ENCODE measurements at places on chromosomes 12 and 14.

DNA sequence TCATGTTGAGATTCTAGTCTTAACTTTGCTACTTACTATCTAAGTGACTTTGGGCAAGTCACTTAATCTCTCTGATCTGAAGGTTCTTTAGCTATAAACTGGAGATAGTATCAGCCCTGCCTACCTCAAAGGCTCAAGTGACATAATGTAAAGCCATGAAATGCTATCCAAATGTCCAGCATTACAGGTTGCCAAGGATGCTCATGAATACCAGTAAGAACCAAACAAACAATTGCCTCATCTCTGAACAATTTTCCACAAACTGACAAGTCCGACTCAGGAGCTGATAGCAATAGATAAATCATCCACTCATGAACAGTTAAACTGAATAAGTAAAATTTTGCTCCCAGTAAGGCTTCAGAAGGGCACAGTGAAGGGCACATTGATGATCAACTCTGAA is 51.5 kb downstream of the LMNTD1 start:
- DNase-seq, result no peak

DNA sequence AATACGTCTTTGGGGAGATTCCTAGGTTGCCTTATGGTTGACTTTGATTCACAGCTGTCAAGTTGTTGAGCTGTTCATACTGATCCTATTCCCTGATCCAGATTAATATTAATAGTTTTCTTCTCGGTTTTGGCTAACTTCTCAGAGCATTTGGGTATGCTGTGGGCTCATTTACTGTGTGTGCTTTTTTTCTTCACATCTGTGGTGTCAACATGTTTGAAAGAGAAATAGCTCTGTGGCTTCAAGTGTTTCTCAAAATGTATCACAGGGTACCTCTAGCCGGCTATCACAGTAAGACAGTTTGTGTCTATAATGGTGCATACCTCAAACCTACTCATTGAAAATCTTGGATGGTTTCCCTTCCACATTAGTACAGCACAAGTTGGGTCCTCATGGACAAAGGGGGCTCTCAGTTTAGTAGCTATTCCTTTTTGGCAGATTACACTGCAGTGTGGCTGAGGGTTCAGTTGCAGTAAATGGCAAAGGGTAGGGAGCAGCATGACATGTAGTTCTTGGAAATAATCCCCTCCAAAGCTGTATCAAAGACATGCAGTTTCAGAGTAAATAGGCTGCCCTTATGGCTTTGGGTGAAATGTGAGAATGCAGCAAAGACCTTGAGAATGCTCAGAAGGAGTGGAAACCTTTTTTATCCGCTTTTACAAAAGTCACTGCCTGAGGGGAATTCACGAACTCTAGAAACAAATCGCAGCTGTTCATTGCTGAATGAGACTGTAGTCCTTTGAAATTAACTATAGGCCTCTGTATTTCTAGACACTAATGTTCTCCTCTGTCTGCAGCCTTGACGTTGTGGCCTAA is 102.4 kb upstream of the ATF1 start:
- no peak for DNase-seq

GRCh38 chr14:93320489-93320888 is 12.3 kb downstream of the BTBD7 start:
- DNase-seq, result no peak

GRCh38 chr14:33070475-33070874 is 131.8 kb downstream of the NPAS3 start:
- no peak for DNase-seq

- peak; percentile 67 for DNase-seq
Observed at GRCh38 chr14:89304972-89305703, 111.9 kb downstream of the FOXN3 start.

DNA sequence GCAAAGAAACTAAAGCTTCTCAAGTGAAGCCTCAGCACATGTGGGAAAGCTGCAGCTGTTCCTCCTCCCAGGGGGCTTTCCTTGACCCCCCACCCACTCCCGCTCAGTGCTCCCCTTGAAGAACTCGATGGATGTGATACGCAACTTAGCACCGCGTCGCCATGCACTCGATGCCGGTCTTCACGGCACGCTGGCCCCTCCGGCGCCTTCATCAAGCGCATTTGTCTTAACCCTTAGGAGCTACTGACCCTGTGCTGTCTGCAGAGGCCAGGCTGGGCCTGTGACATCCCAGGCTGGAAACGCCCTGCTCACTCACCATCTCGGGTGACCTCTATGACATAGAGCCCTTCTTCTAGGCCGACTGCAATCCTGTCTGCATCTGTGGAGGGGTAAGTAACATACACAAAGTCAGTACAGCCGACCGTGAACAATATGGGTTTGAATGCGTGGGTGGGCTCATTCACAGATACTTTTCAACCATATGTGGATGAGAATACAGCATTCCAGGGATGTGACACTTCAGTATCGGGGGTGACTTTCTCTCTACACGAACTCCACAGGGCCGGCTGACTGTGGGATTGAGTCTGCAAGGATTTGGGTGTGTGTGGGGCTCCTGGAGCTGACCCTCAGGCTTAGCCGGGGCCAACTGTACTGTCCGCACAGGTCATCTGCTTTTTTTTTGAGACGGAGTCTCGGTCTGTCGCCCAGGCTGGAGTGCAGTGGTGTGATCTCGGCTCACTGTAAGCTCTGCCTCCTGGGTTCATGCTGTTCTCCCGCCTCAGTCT is 23.1 kb downstream of the AMN start:
- DNase-seq, result no peak

GRCh38 chr12:64937452-64937851 is 113.0 kb downstream of the TBC1D30 start:
- no peak for DNase-seq

GRCh38 chr12:92529944-92530343 is 172.8 kb upstream of the PLEKHG7 start:
- no peak for DNase-seq

DNA sequence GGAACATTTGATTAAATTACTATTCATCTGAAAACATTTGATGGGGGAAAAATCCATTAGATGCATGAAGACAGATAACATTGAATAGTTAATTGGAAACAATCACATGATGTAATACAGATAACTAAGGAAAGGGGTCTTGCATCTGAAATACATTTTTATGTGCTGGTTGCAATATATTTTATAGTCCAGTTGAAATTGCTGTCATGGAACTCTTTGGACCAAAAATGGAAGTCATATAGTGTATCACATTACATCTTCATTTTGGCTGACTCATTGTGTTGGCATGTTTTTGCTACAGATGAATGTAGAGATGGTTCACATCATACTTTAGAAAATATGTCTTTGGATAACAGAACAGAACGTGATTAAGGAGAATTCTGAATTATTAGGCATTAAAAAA is 43.0 kb upstream of the GNPNAT1 start:
- DNase-seq, result peak; percentile 27

DNA sequence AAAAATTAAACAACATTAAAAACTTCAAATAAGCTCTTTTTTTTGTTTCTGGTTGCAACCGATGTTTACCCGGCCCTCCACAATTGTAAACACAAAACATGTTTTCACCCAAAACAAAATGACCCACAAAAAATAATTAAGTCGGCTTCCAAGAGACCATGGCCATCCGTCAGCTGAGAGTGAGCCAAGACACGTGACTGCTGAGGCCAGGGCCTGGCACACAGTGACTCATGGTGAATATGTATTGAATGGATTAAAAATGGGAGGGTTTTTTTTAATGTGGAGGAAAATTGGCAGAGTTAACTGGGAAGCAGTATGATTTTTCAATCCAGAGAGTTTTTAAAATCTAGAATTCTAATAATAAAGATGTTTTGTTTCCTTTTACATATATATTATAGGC is 13.8 kb upstream of the CPNE8 start:
- peak; percentile 14 for DNase-seq

- DNase-seq, result no peak
Observed at GRCh38 chr12:48899651-48900050, 25.6 kb downstream of the FKBP11 start.

GRCh38 chr12:4031703-4032291 is 158.6 kb upstream of the PARP11 start:
- DNase-seq, result peak; percentile 21

- DNase-seq, result no peak
Observed at GRCh38 chr12:83514372-83514771, 827.7 kb downstream of the TMTC2 start.

Data from AG20443 (cell line).